Left renal pelvis (tissue), 4 donors: ENCODE measurements at places on chromosomes 12 and 14. TPM values are rescaled to one million over a fixed set of nuclear protein-coding genes. Genes with fewer than 3 reads are reported as not detected.

DNA sequence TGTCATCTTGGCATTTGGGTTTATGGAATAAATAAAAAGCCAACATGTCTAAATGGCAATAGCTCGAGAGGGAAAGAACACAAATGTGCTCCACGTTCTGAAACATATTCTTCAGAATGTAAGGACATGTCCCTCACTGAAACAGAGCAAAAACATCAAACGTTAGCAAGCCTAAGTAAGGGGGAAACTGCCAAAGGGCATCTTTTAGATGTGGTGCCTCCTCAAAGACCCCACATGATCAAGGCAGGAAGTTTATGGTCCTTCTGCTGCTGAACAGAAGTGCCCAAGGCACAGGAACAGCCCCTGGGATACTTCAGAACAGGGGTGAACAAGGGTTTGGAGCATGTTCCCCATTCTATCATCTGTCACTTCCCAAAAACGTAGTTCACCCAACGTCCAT is 227.0 kb downstream of the ANO2 start:
- DNase-seq: no peak

- DNase-seq: no peak
Measured at GRCh38 chr12:32272465-32272864, 126.9 kb upstream of the FGD4 start.

FOS gene
- polyA plus RNA-seq: 57.8 TPM

KRT74 gene
- not detected for polyA plus RNA-seq
